CD4-positive, alpha-beta T cell treated with Interleukin-6 at 100 ng/mL for 8 hours (primary cell): ENCODE measurements at places on chromosomes 4 and X.

DNA sequence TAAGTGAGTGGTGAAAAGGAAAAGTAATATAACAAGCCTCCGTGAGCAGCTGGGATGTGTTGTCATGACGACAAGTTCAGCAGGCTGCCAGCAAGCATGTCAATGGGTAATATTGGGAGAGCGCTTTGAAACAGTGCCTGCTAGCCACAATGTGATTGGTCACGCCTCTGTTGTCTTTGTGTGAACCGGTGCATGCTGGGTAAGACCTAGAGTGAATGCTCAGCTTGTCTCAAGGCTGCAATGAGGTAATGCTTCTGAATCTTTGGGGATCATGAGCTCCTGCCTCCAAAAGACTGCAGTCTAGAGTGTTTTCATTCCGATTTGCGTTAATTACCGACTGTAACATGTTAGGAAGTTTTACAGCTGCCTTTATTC is 54.9 kb downstream of the STOX2 start:
- DNase-seq, result no peak

DNA sequence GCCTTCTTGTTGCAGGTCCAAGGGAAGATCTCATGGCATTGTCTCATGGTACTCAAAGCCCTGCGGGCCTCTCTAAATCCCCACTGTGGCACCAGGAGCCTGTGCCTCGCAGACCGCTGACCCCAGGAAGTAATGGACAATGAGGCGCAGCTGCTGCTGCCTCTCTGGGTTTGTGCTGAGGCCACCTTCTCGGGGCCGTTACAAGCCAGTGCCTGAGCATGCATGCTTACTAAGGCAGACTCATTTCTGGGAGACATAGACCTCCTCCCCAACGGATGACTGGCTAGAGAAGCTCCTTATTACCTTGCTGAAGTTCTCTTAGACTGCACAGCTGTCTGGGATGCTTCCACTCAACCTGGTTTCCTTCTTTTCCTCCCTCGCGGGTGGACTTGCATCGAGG is 1.3 kb downstream of the BDH2 start:
- DNase-seq, result no peak

DNA sequence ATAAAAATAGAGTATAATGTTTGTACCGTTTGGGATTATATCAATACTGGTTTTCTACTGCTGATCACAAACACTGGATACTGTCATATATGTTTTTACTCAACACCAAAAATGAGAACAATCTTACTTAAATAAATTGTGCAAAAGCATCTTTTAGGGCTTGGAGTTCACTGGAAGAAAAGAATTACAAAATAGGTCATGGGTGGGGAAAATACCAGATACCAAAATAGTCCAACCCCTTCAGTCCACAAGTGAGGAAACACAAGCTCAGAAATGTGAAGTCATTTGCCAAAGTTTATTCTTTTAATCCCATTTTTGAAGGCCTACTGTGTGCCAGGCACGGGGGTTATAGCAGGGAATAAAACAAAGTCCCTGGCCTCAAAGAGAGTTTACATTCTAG is 64.4 kb downstream of the ADGRG2 start:
- no peak for DNase-seq

DNA sequence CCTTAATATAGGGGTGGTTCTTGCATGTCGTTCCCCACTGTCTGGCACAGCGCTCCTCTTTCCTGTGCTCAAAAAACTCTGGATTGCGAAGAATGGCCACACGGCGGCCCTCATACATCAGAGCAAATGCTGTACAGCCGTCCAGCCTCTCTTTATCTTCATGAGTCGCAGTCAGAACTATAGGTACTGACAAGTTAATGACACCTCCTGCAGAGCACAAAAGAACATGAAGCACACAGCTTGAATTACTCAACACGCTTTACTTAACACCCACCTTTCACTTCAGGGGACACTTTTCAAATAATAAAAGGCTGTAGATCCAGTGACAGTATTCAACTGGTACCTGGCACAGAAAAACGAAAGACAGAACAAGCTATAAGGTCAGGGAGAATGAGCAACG is 65.3 kb downstream of the PAPSS1 start:
- no peak for DNase-seq

GRCh38 chr4:2071912-2072867 is 13.1 kb downstream of the NAT8L start:
- no peak for DNase-seq

- DNase-seq, result no peak
Observed at GRCh38 chrX:33001107-33001506, 210.2 kb downstream of the DMD start.

- DNase-seq, result no peak
Observed at GRCh38 chr4:87807402-87807801, 8.0 kb downstream of the IBSP start.

GRCh38 chr4:79255793-79256192 is 70.1 kb downstream of the NAA11 start:
- DNase-seq, result no peak

- DNase-seq, result no peak
Observed at GRCh38 chrX:9676738-9677097, 88.9 kb downstream of the GPR143 start.

- DNase-seq, result no peak
Observed at GRCh38 chr4:22897520-22898108, 204.9 kb downstream of the GBA3 start.

- DNase-seq, result no peak
Observed at GRCh38 chr4:159606835-159607234, 504.0 kb downstream of the RAPGEF2 start.

DNA sequence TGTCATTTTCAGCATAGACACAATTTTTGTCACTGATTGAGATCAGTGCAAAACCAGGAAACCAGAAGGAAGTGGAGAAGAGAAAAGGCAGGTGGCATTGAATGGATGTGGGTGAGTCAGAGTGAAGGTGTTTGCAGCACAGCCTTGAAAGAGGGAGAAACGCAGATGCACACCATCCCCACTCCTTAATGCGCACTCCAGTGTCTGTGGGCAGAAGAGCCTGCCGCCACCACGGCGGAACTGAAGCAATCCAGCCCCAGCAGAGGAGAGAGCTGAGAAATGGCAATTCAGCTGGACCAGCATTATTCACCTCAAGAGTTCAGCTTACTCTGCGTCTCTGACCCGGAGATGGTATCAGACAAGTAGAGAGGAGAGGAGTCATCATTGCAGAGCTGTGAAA is 393.1 kb upstream of the FRG1 start:
- no peak for DNase-seq

DNA sequence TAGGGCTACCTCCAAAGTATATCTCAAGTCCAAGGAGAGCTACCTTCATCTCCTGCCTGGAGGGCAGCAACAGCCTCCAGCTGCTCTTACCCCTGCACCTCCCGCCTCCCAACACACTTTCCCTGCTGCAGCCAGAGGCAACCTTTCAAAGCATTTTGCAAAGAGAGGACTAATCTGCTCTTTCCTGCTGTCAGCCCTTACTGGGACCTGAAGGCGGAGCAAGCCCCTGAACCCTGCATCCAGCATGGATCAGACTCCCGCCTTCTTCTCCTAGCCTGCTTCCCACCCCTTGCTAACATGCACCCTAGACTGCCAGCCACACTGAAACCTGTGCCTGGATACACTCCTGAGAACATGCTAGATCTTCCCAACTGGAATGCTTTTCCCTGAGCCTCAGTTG is 37.7 kb upstream of the VMA21 start:
- no peak for DNase-seq

DNA sequence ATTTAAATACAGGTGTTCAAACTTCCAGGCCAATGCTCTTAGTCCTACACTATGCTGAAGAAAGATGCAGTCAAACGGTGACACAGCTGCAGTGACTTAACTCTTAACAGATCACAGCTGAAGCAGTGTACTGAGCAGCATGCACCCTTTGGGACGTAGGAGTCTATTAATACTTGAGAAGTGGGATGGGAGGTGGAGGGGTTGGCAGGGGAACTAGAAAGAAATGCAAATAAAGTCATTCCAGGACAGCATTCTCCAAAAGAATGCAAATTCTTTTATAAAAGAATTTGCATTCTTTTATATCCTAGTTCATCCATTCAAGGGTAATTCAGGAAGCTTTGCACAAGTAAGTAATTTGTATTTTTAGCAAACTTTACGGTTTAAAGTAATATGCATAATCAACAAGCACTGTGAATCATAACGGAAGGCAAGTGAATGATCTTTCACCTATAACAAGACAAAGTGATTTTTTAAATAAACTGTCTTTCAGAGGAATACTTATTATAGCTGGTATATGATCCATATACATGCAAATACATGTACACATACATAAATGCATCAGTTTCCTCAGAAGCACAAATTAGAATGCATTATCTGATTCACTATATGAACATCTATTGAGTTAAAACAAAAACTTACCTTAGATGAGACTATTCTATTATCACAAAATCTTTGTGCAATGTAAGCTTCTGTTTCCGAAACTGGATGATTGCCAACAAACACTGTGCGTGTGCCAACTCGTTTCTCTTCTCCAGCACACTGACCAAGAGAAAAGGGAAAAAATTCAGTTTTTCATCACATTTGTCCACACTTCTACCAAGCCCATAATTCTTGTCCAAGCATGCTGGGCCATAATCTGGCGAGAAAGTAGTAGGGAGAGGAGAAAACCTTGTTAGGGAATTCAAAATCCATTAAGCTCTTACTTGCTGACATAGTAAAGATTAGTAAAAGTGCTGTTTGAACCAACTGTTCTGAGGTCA is 106.5 kb downstream of the ATP11C start:
- no peak for DNase-seq

DNA sequence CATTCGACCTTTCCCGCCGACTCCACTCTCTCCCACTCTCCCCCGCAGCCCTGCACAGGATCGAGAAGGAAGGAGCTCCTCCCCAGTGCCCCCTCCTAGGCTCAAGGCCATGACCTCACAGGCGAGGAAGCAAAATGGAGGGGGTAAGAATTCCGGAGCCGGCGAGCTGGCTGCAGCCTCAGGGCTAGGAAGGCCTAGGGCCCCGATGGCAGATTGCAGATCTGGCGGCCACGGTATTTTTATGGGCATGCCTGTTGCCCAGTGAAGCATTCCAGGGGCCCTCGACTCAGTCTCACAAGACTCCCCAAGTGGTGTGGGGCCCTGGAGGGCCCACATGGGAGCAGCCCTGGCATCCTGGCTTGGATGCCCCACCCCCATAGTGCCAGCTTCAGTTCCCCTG is 942 bp upstream of the L1CAM start:
- DNase-seq, result no peak

DNA sequence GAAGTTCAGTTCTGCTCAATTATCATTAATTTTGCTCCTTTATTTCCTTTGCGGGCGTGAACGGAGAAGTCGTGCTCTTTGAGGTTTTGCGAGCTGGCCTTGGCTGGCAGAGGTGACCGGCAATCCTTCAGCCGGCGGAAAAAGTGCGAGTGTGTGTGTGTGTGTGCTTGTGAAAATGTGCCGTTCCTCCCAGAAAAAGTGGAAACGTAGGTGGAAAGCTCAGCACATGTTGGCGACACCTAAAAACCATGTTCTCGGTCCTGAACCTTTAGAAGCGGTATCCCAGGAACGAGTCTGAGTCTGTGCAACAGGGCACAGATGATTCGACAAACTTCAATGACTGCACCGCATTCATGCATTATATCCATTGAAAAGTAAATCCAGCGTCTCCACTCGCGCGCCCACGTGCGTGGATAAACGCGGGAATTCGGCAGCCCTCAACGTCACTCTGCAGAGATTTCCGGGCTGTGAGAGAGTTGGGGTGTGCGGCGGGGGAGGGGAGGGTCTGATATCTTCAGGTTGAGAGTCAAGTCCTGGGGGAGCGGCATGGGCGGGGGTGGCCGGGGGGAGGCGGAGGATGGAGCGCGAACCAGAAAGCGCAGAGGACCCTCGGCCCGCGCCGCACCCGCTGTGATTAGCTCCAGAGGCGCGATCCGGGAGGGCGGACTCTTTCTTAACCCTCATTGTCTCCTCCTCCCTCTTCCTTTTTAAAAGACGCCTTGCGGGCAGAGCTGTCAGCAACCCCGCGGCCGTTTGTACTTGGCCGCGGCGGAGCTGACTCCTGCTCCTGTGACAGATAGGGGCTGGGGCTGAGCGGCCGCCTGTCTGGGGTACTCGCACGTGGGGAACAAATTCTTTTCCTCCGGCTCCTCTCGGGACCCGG is at the start of gene SHISA3:
Gene SHISA3, plus strand, starts transcription at position 737 of the 883 bp plus-strand sequence. CDS start 569 bp downstream, outside the sequence.
- DNase-seq, result no peak

- DNase-seq, result no peak
Observed at GRCh38 chrX:153375571-153375970, 25.6 kb downstream of the PNMA6E start.

- no peak for DNase-seq
Observed at GRCh38 chrX:71017396-71017939, 50.7 kb downstream of the SNX12 start.

GRCh38 chr4:16259889-16260246 is 33.6 kb upstream of the TAPT1 start:
- DNase-seq, result no peak

GRCh38 chr4:155187989-155188388 is 20.4 kb upstream of the NPY2R start:
- no peak for DNase-seq

- no peak for DNase-seq
Observed at GRCh38 chr4:173357939-173358338, 12.8 kb upstream of the SAP30 start.

- DNase-seq, result peak; percentile 39
Observed at GRCh38 chrX:131677655-131678628, 134.1 kb downstream of the OR13H1 start.

- no peak for DNase-seq
Observed at GRCh38 chr4:156875704-156876103, 95.9 kb downstream of the PDGFC start.

GRCh38 chrX:1011691-1012283 is 200.7 kb downstream of the CRLF2 start:
- DNase-seq, result no peak

GRCh38 chr4:139005774-139006173 is 9.8 kb upstream of the NOCT start:
- no peak for DNase-seq

DNA sequence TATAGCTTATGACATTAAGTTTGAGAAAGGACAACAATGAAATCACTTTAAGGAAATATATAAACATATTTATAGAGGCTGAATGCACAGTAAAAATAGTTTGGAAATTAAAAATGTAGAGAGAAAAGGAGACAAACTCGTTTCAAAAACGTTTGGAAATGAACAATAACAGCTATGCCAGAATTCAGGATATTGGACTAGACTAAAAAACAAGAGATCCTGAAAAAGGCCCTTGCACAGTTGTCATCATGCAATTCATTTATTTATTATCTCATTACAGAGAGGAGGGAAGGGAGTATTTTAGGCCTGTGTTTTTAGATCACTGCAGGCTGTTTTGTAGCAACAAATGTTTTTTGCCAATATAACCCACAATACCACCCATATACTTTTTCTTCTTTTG is 527.2 kb downstream of the ADGRL3 start:
- no peak for DNase-seq

- no peak for DNase-seq
Observed at GRCh38 chrX:100368167-100368566, 41.9 kb downstream of the PCDH19 start.

- no peak for DNase-seq
Observed at GRCh38 chr4:5780831-5781480, 70.0 kb downstream of the EVC start.

GRCh38 chrX:103175944-103176753 is 38.8 kb upstream of the BEX4 start:
- peak; percentile 35 for DNase-seq
